ENCODE measurements at places on chromosomes 13 and 19.

DNA sequence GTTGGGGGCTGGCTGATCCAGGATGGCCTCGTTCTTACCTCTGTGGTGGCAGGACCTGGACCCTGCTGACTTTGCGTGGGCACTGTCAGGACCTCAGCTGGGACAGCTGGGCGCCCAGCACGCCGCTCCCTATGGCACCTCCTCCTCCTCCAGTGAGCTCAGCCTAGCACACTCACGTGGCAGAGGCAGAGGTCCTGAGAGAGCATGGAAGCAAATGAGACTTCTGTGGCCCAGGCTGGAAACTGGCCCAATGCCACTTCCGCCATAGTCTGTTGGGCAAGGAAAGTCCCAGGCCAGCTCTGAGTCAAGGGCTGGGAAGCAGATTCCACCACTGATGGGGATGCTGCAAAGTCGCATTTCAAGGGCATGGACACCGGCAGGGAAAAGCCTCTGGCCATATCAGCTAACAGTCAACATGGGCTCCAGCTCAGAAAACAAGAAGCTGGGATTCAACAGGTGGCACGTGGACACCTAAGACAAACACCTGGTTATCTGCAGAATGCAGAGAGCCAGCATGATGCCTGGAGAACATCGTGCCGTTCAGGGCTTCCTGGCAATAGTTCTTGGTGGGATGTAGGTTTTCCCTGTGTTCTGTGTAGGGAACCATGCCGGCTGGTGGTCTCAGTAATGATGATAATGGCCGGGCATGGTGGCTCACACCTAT, 16.7 kb downstream of the MYBPC2 start:
- DNase-seq: no peak

GRCh38 chr19:35205733-35206323, 22.7 kb downstream of the FAM187B start:
- no peak for DNase-seq

DNA sequence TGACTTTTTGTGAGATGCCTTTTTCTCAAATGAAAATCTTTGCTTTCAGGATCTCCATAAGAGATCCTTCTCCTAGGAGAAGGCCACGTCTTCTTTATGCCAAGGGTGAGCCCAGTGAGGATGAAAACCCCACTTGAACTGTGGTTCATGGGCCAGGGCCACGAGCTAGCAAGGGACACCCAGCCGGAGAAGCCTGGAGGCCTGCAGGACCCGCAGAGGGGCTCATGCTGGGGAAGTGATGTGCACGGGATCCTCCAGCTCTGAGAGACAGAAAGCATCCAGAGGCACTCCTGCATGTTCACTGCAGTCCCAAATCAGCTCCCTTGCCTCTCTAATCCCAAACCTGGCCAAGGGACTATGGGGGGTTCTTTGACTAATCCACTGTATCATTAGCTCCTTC, 168.9 kb downstream of the UQCRFS1 start:
- DNase-seq: no peak

DNA sequence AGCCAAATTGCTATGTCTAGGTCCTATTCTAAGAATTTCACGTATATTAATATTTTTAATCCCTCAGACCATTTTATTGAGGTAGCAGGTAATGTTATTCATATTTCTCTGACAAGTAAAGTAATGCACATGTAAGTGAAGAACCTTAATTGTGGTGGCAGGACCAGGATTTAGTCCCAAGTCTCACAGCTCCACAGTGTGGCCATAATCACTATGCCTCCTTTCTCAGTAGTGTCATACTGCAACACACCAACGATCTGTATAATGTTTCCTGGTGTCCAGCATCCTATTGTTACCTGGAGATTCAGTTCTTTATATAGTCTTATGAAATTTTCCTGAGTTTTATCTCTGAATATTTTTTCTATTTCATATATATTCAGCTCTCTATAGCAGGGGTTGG, 340.3 kb downstream of the OLFM4 start:
- no peak for DNase-seq

GRCh38 chr13:46632176-46632575, 79.2 kb downstream of the LRCH1 start:
- DNase-seq: no peak

DNA sequence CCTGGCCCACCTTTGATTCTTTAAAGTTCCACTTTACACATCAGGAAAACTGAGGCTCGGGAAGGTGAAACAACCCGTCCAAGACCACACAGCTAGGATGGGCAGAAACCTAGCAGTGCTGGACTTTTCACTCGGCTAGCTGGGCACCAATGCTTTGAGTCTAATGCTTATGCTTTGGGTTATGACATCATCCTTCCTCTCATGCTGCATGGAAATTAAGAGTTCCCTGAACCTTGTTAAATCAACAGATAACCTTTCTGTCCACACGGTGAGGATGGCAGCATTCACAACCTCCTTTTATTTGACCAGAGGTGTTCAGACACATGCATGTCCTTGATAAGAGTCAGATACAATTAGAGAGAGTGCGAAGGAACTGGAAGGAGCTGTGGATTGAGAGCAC, 138.4 kb downstream of the UQCRFS1 start:
- DNase-seq: no peak

DNA sequence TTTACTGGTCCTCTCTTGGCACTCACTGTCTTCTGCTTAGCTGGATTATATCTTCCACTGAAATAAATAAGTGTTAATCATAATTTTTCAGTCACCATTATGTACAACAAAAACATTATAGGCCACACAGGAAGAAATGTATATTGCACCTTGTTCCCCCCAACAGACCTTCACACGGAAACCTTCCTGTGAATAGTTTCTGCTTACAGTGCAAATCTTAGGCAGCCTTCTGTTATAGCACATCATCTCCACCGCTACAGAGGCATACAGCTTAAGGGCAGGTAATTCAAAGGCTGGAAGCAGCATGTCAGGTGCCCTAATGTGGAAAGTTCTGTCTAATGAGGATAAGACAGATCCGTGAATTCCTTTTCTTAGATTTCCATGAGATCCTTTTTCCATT, 16.9 kb upstream of the SOHLH2 start:
- no peak for DNase-seq

- no peak for DNase-seq
Measured at GRCh38 chr19:14004619-14005348, 1.3 kb downstream of the RFX1 start.

- DNase-seq: no peak
Measured at GRCh38 chr13:104798486-104798885, 1732.3 kb upstream of the SLC10A2 start.

- no peak for DNase-seq
Measured at GRCh38 chr13:84684804-84685203, 802.5 kb upstream of the SLITRK1 start.

GRCh38 chr19:41945135-41945766, 13.9 kb downstream of the RABAC1 start:
- peak; percentile 87 for DNase-seq

DNA sequence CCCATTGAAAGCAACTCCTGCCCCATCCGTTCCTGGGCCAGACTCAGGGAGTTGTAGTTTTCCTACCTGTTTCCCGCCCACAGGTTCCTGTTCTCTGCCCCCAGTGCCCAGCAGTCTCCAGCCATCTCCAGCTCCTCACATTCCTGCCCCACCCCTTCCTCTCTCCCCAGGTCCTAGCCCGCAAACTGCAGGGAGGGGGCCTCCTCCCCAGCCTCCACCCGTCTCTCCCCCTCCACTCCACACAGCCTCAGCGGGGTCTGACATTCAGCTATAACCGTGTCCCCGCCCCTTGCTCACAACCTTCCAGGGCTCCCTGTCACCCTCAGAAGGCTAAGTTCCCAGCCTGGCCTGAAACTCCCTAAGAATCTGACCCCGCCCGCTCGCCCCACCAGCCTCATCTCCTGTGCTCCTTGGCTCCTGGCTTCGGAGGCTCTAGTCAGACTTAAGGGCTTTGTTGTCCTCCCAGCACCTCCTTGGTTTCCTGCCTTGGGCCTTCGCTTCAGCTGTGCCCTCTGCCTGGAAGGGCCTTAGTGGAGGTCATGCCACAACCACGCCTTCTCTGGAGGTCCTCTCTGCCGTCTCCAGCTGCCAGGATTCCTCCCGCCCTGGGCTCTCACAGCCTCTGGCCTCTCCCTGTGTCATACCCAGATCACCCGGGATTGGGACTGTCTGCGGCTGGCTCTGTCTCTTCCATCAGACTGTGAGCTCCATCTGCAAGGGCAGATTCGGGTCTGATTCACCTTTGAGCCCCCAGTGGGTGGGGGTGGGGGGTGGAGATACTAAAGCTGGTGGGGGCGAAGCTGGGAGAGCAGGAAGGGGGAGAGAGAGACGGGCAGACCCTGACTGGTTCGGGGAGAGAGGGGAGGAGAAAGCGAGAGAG, 5.1 kb upstream of the SPACA6 start:
- no peak for DNase-seq

DNA sequence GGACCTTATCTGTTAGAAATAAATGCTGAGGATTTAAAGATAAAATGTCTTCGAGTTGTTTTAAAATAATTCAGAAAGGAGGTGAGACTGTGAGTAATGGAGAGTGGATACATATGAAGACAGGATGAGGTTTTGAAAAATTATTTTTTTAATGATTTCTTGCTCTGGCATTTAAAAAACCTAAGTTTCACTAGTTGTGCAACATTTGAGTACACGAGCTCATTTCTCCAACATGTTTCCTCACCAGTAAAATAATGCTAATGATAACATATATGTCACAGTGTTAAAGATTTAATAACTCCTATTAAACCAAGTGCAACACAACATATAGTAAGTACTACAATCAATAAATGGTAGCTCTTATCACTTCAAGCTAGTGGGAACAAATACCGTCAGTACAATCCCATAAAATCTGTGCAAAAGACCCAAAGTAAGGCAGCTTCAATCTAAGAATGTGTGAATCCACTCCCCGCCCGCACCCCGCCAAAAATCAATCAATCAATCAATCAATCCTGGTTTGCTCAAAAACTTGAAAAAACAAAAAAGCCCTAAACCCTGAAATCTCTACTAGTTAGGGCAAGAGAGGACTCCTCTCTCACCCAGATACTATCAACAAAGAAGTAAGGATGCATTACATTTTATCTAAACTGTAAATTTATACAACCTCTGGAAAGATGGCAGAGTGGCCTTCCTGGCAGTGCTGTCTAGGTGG, 1.3 kb downstream of the ALG5 start:
- no peak for DNase-seq

DNA sequence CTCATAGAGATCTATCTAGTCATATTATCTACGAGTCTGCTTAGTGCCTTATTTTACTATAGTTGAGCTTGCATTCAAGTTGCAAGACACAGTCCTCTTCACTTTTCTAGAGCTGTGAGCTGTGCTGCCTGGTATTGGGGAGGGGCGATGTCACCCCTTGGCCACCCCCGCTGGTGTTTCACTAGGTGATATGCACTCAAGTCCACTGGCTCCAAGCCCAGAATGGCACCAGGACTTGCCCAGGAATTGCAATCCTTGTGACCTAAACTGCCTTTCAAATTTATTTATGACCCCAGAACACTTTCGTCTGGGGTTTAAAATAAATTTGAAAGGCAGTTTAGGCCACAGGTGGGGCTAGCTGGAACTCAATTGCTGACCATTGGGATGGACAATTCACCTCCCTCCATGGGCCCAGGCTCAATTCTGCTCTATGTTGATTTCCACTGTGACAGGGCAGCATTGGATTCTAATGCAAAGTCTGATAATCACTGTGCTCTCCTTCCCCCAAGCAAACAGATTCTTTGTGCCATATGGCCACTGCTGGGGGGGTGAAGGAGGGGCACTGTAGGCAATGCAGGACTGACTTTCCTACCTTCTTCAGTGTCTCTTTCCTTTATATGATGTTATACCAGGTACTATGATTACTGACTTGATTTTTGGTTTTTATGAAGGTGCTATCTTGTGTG, 1244.2 kb upstream of the MIR17HG start:
- no peak for DNase-seq

- no peak for DNase-seq
Measured at GRCh38 chr13:45341799-45342500, 967 bp upstream of the TPT1 start.

- DNase-seq: no peak
Measured at GRCh38 chr19:28859811-28860210, 353.1 kb downstream of the UQCRFS1 start.

- no peak for DNase-seq
Measured at GRCh38 chr19:38515896-38516295, 82.4 kb downstream of the RYR1 start.

DNA sequence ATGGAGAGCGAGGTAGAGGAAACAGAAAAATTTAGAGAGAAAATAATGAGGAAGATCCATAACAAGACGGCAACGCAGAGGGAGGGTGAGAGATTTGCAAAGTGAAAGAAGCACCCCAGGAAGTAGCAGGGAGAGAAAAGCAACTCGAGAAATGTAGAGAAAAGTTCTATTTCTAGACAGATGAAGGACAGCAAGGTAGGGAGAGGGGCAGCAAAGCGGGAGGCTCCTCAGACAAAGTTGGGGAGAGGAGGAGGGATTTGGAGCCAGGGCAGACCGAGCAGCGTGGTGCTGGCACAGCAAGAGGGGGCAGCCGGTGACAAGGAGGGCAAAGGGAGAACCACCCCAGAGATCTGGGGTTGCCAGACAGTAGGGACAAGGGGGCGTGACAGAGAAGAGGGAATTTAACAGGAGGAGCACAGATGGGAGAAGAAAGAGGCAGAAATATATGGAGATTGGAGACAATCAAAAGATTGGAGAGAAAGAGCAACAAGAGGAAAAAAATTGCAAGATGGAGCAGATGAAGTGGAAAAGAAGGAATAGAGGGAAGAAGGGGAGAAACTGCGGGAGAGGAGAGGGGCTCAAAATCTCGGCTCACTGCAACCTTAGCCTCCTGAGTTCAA, 989 bp downstream of the ZNF766 start:
- no peak for DNase-seq

- DNase-seq: no peak
Measured at GRCh38 chr13:112686364-112686763, 3.5 kb upstream of the ATP11A start.

DNA sequence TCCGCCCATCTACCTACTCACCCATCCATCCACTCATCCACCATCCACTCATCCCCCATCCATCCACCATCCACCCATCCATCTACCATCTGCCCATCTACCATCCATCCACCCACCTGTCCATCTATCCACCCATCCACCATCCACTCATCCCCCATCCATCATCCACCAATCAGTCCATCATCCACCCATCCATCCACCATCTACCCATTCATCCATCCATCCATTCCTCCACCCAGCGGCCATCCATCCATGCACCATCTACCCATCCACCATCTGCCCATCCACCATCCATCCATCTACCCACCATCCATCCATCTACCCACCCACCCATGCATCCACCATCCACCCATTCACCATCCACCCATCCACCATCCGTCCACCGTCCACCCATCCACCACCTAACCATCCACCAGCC, 13.6 kb upstream of the JUND start:
- no peak for DNase-seq

DNA sequence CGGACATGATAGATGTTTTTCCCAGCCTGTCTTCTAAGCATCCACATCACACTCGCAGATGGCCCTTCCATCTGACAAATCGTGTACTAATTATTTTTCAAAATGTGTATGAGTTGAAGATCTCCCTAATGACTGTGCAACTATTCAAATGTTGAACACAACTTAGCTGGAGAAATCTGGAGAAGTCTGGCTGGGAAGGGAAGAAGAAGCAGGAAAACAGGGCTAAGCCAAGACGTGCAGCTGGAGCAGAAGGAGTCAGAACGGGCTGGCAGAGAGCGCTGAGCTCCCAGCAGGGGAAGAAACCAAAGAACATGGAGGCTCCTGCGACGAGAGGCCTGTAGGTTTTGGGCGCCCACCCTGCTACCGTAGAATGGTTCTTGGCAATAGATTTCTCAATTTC, 13.2 kb upstream of the LATS2 start:
- DNase-seq: no peak
